HFFc6 (cell line): ENCODE measurements at places on chromosomes 4 and X.

GRCh38 chr4:185548587-185548986 is 13.3 kb upstream of the PDLIM3 start:
- no peak overlapping the region for H3K27ac ChIP-seq
- DNase-seq = no peak
- no peaks in the 10 kb centered on the region; the same call in 1 of the 2 replicates for H3K27me3 ChIP-seq
- H3K4me1 ChIP-seq = no peaks in the 10 kb centered on the region
- no peak overlapping the region for H3K4me3 ChIP-seq

DNA sequence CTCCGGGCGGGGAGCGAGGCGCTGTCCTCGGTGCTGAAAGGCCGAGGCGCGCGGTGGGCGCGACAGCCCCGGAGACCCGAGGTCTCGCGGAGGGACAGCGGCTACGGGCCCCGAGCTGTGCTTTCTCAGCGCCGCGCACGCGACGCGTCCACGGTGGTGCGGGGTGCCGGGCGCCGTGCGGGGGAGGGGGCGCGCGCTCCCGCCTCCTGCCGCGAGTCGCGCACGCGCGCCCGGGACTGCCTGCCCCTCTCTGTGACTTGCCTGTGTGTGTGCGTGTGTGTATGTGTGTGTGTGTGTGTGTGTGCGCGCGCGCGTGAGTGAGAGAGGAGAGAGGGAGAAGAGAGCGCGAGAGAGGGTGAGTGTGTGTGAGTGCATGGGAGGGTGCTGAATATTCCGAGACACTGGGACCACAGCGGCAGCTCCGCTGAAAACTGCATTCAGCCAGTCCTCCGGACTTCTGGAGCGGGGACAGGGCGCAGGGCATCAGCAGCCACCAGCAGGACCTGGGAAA is at the start of gene GRIA2:
Gene GRIA2, plus strand, starts transcription at position 358 of the 511 bp plus-strand sequence. CDS start 315 bp downstream, outside the sequence.
- DNase-seq = no peak
- no peaks in the 10 kb centered on the region for H3K36me3 ChIP-seq
- H3K27me3 ChIP-seq = peaks cover 40% of the 10 kb centered on the region
- H3K4me3 ChIP-seq = peak within 1 kb of the TSS; percentile 71
- H3K27ac ChIP-seq = no peak within 1 kb of the TSS
- H3K4me1 ChIP-seq = peaks cover 19% of the 10 kb centered on the region

DNA sequence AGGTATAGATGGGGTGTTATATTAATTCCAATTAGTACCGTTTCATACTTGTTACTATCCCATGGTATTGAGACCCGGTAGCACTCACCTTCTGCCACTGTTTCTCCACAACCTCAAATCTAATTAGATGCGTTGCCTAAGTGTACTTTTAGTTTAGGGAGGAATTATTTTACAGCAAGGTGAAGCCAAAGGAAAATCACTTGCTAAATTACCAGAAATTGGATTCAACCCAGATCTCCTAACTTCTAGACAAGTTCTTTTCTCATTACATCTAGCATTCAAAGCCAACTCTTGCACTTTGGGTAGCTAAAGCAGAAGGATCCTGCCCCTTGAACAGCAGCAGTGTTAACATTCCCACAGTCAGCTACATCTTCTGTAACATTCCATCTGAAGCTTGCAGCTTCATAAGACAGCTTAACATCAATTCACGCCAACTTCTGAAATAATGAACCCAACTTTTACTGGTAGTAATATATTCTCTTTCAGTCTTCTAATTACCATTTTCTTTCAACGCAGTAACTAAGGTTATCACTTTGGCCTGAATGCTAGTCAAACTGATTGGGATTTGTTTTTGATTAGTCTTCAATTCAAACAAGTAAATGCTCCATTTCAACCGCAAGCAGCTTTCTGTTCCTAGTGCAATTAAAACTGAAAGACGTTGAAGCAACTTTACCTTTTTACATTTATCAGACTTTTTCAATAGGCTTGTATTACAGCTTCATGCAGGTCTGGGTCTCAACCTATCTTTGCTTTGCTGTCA is 934 bp upstream of the SEC31A start:
- H3K4me1 ChIP-seq = peaks cover 48% of the 10 kb centered on the region
- peaks cover 11% of the 10 kb centered on the region for H3K27me3 ChIP-seq
- peak overlapping the region; percentile 98 for H3K27ac ChIP-seq
- peak overlapping the region; percentile 96 for H3K4me3 ChIP-seq

DNA sequence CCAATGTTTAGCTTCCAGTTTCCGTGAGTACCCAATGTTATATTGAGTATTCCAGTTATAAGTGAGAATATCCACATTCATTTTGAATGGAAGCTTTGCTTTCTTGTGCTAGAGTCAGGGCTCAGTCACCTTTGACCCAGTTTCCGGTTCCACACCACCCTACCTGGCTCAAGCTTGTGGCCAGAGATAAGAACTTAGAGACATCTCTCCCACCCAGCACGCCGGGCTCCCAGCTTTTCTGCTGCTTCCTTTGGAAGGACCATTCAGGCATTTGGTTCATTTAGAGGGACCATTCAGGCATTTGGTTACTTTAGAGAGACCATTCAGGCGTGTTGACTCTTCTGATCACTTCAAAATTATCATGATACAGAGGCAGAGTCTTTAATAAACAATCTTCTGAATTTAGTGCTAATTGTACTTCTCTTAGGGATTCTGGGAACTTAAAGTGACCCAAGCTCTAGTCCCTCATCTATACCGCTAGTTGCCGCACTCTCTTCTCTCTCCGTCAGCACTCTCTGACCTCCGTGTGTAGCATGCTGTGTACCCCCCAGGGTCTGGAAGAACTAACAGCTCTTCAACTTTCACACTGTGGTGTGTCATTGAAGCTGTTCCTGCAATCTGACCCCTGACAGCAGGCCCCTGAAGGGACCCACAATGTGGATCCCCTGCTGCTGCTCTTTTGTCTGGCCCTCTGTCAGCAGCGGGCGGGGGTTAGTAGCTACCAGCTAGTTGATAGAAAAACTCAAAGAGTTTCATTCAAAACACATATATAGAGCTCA is 943.1 kb downstream of the ARAP2 start:
- no peaks in the 10 kb centered on the region for H3K27me3 ChIP-seq
- H3K4me3 ChIP-seq = no peak overlapping the region

GRCh38 chr4:44651425-44651824 is at the start of gene YIPF7:
Gene YIPF7 (minus strand): TSS chr4:44651625. CDS start chr4:44650100, 1,525 bp downstream.
- H3K4me1 ChIP-seq = no peaks in the 10 kb centered on the region
- H3K36me3 ChIP-seq = no peaks in the 10 kb centered on the region
- no peak for DNase-seq
- no peak within 1 kb of the TSS for H3K4me3 ChIP-seq
- H3K27me3 ChIP-seq = no peaks in the 10 kb centered on the region

DNA sequence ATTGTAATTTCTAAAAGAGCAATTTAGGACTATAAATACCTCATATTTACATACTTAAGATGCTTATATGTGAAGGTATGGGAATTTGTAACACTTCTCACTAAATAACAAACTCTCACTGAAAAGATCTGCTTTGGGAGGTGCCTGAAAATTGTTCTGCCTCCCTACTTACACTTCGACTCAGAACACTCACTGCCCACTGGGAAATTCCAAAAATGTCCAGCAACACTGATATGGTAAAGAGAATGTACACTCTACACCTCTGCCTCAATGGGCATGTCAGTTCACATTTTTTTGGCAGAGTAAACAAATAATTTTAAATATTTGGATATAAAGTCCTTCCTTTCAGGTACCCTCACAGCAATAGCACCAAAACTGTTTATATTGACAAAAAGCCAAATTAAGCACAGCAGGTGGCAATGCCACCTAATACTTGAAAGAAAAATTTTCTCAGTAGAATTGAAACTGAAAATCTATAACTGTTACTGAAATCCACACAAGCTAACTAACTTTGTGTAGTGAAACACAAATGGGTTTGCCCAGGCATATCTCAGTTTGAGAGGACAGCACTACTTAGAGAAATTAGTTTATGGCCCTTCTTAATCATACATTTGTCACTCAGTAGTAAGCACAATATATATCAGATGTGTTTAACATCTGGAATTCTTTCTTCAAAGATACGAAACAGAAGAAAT is 67.1 kb downstream of the PRDM5 start:
- H3K27ac ChIP-seq = no peak overlapping the region
- DNase-seq = no peak
- H3K4me1 ChIP-seq = peaks cover 53% of the 10 kb centered on the region
- H3K27me3 ChIP-seq = no peaks in the 10 kb centered on the region
- peaks cover 22% of the 10 kb centered on the region for H3K36me3 ChIP-seq

DNA sequence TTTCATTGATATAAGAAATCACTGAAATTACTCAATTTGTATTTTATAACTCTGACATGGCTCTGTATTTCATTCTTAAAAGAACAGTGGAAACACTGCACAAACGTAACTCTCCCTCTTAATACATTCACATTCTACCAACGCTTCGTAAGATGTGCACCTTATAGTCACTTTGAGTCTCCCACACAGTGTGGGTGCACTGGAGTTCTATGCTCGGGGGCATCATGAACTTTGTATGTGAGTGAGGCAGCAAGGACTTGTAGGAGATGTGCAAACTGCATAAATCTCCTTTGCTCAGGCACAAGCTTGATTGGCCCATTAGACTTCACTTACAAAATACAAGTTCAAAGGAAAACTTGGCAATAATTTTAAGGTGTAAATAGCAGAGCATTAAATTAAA is 2385.0 kb upstream of the TENM3 start:
- H3K27ac ChIP-seq = no peak overlapping the region
- peaks cover 5% of the 10 kb centered on the region for H3K27me3 ChIP-seq
- H3K4me3 ChIP-seq = no peak overlapping the region
- no peaks in the 10 kb centered on the region for H3K4me1 ChIP-seq
- no peaks in the 10 kb centered on the region for H3K36me3 ChIP-seq

DNA sequence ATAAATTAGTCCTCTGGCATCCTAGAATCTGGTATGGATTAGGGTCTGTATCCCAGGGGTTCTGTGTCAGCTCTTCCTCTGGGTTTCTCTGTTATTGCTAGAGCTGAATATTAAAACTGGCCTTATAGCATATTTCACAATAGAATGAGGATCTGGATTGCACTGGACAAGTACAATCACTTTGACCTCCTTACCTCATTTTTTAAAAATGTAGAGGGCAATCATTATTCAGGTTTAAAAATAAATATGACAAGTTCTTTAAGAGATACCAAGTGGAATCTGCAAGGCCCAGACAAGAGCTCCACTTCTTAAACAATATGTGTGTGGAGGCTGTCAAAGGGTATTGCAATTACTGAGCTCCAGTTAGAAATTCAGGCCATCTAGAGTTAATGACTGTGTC is 1.4 kb downstream of the PALLD start:
- peaks cover under 1% of the 10 kb centered on the region; the same call in 1 of the 2 replicates for H3K36me3 ChIP-seq
- no peaks in the 10 kb centered on the region; the same call in 1 of the 2 replicates for H3K27me3 ChIP-seq
- no peak overlapping the region for H3K27ac ChIP-seq
- no peak overlapping the region for H3K4me3 ChIP-seq

DNA sequence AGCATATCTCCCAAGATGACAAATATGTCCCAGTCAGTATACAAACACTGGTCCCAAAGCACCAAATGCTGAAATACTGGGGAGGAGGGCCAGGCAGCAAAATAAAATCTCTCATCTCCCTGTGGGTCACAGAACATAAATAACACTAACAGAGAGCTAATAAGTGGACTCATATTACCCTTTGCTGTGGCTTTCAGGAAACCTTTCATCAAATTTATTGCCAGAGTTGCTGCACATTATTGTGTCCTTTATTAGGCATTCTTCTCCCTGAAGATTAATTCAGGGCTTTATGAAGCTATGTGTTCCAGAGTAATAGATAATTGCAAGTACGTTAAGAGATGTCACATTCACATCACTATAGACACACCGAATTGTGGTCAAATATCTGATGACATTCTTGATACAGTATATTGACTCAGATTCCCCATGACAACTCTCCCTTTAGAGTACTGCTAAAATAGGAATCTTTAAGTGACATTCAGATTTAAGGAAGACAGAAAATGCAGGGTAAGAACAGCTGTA is 124.1 kb upstream of the PRR32 start:
- no peak overlapping the region for H3K27ac ChIP-seq
- H3K4me1 ChIP-seq = no peaks in the 10 kb centered on the region
- H3K4me3 ChIP-seq = no peak overlapping the region
- no peak for DNase-seq

DNA sequence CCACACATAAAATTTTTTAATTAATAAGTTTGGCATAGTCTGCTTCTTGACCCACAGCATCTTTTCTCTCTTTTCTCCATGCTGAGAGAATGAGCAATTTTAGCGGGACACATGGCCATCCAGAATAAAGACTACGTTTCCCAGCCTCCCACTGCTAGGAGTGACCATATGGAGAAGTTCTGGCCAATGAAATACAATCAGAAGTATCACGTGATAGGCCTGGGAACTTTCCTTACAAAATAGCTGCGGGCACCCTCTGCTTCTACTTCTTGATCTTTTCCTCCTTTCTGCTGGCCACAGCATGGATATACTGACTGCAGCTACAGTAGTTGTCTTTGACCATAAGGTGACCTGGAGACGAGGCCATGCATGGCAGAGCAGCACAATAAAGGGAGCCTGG is 348.0 kb downstream of the BCOR start:
- H3K36me3 ChIP-seq = no peaks in the 10 kb centered on the region
- peaks cover 2% of the 10 kb centered on the region; the same call in 1 of the 2 replicates for H3K27me3 ChIP-seq
- H3K27ac ChIP-seq = no peak overlapping the region
- DNase-seq = no peak
- peaks cover 19% of the 10 kb centered on the region for H3K4me1 ChIP-seq

- peaks cover 11% of the 10 kb centered on the region; the same call in 1 of the 2 replicates for H3K36me3 ChIP-seq
- peaks cover 22% of the 10 kb centered on the region for H3K4me1 ChIP-seq
- peaks cover 2% of the 10 kb centered on the region for H3K27me3 ChIP-seq
- no peak overlapping the region for H3K27ac ChIP-seq
These were observed 93.8 kb downstream of the CENPC start for GRCh38 chr4:67451464-67451863.

GRCh38 chr4:125433453-125433852 is 118.7 kb downstream of the FAT4 start:
- peaks cover 27% of the 10 kb centered on the region for H3K36me3 ChIP-seq
- H3K27me3 ChIP-seq = no peaks in the 10 kb centered on the region; the same call in 1 of the 2 replicates
- peak overlapping the region; percentile 4; the same call in 1 of the 2 replicates for H3K4me3 ChIP-seq
- peak; percentile 7 for DNase-seq
- H3K4me1 ChIP-seq = peaks cover 31% of the 10 kb centered on the region
- H3K27ac ChIP-seq = peak overlapping the region; percentile 71
